ENCODE measurements at places on chromosomes 6 and 20.

- no peak for DNase-seq
These were observed 4.0 kb downstream of the EEF1A1 start for GRCh38 chr6:73516514-73517489.

GRCh38 chr6:37033255-37033654, 27.8 kb downstream of the FGD2 start:
- no peak for DNase-seq

DNA sequence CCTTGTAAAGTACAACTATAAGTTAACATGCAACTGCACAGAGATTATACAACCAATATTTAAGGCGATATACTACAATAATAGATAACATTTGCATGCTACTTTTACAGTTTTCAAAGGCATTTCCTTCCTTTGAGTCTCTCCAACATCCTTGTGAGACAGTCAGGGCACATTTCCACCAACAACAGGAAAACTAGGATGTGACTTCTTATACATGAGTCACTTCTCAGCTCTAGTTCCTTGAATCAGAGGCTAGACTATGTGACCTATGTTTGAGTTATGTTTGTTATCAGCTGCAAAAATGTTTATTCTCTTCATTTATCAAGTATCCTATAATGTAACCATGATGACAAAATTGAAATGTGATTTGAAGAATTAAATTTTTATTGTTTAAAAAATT, 51.7 kb upstream of the TFAP2D start:
- DNase-seq = no peak

DNA sequence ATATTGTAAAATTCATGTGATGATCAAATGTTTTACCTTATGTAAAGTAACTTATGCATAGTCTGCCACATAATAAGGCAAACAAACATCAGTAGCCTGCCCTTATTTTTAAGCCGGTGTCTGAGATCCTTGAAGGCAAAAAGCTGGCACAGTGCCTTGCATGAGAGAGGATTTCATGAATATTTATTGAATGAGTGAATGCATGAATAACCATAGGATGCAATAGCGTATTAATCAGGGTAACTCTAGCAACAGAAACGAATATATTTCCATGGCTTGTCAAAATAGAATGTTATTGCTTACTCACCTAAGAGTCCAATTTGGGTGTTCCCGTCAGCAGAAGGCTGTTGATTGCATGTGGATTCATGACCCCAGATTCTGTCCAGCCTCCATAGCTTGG, 34.9 kb downstream of the BTBD3 start:
- no peak for DNase-seq

- peak; percentile 69 for DNase-seq
These were observed 35.1 kb upstream of the CCN6 start for GRCh38 chr6:112018619-112019416.

- DNase-seq = peak; percentile 72
These were observed 53.8 kb downstream of the PRND start for GRCh38 chr20:4775322-4776078.

- no peak for DNase-seq
These were observed 23.7 kb downstream of the PLCB1 start for GRCh38 chr20:8155812-8156211.

GRCh38 chr20:35981969-35982368, 13.6 kb downstream of the CNBD2 start:
- DNase-seq = no peak

GRCh38 chr20:8526610-8527009, 394.5 kb downstream of the PLCB1 start:
- no peak for DNase-seq

DNA sequence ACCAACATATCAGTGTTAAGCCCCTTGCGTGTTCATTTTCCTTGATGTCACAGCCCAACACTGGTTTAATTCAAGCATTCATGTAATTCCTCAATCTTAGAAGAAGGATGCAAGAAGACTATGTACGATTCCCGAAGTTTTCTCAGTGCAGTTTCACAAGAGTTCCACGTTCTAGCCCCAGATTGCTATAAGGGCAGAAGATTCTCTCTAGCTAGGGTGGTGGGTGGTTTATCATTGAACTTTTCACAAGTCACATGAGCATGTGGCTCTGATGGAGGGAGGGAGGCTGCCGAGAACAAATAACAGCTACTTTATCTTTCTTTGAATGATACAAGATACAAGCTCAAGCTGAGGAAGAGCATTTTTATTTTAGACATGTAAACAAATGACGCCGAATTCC, 71.9 kb upstream of the NHSL1 start:
- DNase-seq = no peak

- DNase-seq = peak; percentile 57
These were observed 1.1 kb upstream of the SLC22A23 start for GRCh38 chr6:3457710-3458602.

DNA sequence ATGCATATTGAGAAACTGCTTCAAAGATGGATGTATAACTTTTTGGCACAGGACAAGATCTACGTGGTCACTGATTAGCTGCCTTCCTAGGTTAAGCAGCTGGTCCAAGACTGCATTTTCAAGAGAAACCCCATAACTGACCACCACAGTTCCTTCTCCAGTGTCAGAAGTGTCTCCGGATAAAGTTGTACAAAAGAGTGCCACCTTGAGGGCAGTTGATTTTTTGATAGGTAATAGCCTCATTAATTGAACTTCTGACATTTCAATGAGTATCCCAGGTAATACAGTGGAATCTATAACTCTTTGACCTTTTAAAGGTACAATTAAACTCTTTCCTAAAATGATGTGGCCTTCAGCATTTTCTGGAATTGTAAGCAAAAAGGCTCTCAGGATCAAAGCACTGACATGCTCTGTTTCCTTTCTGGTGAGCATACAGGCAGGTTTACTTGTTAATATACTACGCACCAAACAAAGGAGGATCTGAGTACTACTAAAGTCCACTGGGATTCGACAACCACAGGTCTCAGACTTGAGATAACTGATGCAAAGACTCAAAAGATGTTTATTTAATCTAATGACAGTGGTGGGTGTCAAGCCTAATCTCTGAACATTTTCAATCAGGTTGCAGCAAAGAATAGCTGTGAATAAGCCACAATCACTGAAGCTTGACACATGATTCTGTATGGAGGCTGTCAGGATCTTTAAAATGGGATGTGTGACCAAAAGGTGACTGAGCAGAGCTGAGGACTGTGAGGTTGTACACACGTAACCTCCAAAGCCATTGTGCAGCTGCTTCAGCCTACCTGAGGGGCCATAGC, 21.2 kb downstream of the MKKS start:
- no peak for DNase-seq

DNA sequence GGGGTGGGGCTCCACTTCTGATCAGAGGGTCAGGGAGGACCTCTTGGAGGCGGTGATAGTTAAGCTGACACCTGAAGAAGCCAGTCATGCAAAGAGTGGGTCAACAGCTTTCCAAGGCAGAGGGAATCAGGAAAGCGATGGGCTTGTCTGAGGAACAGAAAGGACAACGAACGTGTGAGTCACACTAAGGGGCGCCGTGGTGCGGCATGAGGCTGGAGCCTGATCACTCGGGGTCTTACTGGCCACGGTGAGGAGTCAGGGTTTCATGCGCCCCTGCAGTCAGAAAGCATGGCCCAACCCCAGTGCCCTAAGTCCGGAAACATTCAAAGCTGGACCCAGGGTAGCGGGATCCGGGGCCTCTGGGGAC, 50.6 kb upstream of the SLC32A1 start:
- no peak for DNase-seq

DNA sequence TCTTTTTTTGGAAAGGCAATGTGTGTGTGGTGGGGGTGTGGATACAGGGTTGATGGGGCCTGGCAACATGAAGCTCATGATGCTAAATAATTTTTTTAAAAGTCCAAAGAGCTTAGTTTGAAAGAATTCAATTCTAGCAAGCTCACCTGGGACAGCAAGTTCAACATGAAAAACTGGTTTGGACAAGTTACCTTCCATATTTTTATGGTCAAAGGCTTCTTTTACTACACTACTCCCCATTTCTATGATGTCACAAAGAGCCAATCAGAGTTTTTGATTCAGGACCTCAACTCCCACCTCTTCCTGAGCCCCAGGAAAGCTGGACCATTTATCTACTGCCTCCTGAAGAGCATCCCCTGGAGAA, 66.1 kb upstream of the CTNNBL1 start:
- no peak for DNase-seq

DNA sequence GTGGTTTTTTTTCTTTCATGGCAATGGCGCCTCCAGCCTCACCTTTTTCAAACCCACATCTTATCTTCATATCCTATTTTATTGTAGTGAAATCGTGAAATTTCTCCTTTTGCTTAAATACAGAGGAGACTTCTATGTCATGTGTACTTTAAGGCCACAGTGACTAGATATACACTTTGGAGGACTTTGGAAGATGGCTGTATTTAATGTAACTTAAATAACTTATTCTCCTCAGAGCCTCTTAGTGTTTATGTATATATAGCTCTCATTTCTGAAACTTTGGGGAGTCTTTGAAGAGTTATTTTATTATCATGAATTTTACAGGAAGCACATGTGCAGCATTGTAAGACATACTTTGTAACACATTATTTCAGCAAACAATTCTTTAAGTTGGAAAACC, 968 bp downstream of the LAMA2 start:
- no peak for DNase-seq

- no peak for DNase-seq
These were observed 17.3 kb upstream of the CCDC167 start for GRCh38 chr6:37516920-37517405.

Measured in lower leg skin (tissue), 4 donors.